ENCODE measurements at places on chromosomes 7 and 10. TPM values are rescaled to one million over a fixed set of nuclear protein-coding genes. Genes with fewer than 3 reads are reported as not detected.

GRCh38 chr10:13993169-13993568 is 337.6 kb downstream of the FRMD4A start:
- DNase-seq = no peak

GRCh38 chr7:44057849-44058758 is 7.3 kb downstream of the PGAM2 start:
- DNase-seq = no peak

DNA sequence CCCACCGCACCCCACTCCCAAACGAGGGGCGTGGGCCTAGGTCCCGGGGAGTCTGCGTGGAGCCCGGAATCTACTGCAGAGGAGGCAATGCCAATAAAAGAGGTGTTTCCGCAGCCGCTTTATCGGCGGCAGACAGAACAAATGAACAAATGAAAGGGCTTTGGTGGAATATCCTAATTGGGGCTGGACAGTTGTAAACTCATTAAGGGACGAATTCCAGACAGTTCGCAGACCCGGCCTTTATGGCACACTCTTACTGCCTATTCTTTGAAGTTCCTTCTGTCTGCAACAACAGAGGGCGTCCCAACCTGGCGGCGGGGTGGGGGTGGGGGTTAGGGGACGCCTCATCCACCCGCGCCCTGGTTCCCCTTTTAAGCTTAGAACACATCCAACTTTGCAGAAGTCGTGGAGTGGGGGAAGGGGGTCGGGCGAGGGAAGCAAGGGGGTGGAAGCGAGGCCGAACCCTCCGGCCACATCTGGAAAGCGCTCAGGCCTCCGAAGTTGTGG is 4.1 kb downstream of the HOXA9 start:
- DNase-seq = no peak

Gene PYROXD2
- total RNA-seq = 14.2 TPM

- DNase-seq = no peak
These were observed 131.1 kb downstream of the WDR37 start for GRCh38 chr10:1187151-1187854.

Gene IGFBP3
- total RNA-seq = 4.1 TPM

DNA sequence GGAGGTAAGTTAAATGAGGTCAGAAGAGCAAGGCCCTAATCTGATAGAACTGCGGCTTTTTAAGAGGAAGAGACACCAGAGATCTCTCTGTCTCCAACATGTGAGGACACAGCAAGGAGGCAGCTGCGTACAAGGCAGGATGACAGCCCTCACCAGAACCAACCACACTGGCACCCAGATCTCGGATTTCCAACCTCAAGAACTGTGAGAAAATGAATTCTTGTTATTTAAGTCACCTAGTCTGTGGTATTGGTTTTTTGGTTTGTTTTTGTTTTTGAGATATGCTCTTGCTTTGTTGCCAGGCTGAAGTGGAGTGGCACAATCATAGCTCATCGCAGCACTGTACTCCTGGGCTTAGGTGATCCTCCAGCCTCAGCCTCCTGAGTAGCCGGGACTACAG is 127.2 kb downstream of the DLG5 start:
- no peak for DNase-seq

Gene AMPH
- total RNA-seq = not detected

DNA sequence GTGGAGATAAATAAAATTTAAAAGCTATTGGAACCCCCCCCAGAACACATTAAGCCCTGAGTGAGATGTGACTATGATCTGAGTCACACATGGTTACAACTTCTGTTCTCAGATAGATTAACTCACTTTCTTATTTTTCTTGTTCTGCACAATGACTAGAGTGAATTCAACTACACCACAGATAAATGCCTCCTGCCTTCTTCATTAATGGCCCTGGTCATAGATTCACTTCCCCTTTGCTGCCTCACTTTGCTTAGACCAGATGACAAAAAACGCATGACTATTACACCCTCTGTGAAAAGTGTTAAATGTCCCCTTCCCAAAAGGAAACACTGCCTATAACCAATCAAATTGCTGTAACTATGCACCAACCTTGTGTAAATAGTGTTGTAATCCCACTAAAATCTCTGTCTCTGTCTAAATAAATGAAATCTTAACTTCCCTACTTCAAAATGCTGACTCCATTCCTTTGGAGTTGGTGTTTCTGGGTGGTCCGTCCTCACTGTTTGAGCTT is 49.4 kb downstream of the AKR1D1 start:
- DNase-seq = no peak

Gene NEUROG3
- total RNA-seq = not detected

GRCh38 chr10:35735412-35735811 is 93.3 kb upstream of the FZD8 start:
- no peak for DNase-seq
